ENCODE measurements at places on chromosomes 4 and X. TPM values are rescaled to one million over a fixed set of nuclear protein-coding genes. Genes with fewer than 3 reads are reported as not detected.

GRCh38 chr4:76867880-76868655 is 29.9 kb downstream of the SOWAHB start:
- DNase-seq, result no peak
- H3K27ac ChIP-seq, result no peak overlapping the region
- no peaks in the 10 kb centered on the region for H3K27me3 ChIP-seq
- no peaks in the 10 kb centered on the region for H3K36me3 ChIP-seq
- no peak overlapping the region for H3K4me3 ChIP-seq

DNA sequence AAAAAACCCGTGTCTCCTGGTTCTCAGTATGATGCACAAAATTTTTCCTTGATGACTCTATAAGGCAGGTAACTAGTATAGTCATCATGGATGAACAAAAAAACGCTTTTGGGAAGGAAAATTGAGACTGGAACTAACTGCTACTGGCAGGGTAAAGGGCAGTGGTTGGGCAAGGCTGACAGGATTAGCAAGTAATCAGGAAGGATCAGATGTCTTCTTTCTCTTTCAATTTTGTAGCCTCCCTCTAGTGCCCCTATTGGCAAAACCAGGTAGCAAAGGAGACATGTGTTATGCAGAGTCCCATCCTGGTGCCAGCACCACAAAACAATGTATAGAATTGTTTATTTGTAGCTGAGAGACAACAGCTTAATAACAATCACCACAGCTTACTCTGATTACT is 12.8 kb upstream of the SLITRK4 start:
- H3K4me1 ChIP-seq, result no peaks in the 10 kb centered on the region
- no peaks in the 10 kb centered on the region for H3K27me3 ChIP-seq
- H3K27ac ChIP-seq, result no peak overlapping the region
- no peak for DNase-seq

DNA sequence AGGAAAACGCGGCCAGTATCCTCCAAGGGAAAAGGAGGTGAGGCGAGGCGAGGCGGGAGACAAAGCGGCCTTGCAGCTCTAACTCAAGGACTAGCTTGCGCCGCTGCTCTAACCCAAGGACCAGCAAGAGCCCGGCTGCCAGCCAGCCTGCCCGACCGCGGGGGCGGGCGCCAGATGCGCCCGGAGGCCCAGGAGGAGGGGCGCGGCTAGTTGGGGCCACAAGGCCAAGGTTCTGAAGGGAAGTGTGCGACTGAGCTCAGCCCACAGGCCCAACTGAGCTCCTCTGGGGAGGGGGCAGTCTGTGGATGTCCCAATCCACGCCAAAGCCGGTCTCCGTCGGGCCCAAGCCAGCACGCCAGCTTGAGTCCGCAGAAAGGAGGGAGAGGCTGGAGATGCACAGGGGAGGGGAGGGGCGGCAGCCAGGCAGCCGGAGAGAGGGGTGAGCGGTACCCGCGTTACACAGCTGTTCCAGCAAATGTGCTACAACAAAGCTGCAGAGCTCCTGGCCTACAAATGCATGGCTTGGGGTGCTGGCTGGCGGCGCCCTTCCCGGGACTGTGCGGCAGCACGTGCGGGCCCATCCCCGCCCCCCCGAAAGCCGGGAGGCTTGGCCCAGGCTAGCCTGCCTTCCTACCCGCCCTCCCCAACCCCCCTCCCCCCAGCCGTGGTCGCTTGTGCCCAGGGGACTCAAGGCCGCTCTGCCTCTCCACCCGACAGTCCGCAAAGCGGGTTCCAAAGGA is 637 bp downstream of the AMER1 start:
- H3K4me3 ChIP-seq, result peak overlapping the region; percentile 79

DNA sequence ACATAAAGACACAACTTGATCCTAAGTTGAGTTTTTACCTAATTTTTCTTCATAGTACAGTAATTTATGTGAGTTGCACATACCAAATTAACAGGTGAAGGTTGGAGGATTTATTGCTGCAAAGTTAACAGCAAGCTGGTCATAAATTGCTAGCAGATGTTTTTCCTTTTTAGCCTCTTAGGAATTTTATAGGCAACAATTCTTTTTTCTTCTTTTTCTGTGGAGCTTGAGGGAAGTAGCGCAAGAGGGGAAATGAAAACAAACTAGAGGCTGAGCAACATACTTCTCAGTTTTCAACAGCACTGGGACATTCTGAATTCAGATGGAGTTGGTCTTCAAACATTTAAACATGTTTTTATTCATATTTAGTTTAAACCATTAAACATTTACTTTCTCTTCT is 63.7 kb upstream of the TLR2 start:
- no peak overlapping the region for H3K4me3 ChIP-seq
- peak; percentile 57 for DNase-seq
- peaks cover 2% of the 10 kb centered on the region for H3K4me1 ChIP-seq
- peaks cover 16% of the 10 kb centered on the region for H3K36me3 ChIP-seq

- no peak overlapping the region for H3K4me3 ChIP-seq
- DNase-seq, result peak; percentile 41
- peaks cover 13% of the 10 kb centered on the region for H3K4me1 ChIP-seq
- no peak overlapping the region for H3K27ac ChIP-seq
- no peaks in the 10 kb centered on the region for H3K36me3 ChIP-seq
These were observed 61.0 kb downstream of the STX18 start for GRCh38 chr4:4480685-4481398.

DNA sequence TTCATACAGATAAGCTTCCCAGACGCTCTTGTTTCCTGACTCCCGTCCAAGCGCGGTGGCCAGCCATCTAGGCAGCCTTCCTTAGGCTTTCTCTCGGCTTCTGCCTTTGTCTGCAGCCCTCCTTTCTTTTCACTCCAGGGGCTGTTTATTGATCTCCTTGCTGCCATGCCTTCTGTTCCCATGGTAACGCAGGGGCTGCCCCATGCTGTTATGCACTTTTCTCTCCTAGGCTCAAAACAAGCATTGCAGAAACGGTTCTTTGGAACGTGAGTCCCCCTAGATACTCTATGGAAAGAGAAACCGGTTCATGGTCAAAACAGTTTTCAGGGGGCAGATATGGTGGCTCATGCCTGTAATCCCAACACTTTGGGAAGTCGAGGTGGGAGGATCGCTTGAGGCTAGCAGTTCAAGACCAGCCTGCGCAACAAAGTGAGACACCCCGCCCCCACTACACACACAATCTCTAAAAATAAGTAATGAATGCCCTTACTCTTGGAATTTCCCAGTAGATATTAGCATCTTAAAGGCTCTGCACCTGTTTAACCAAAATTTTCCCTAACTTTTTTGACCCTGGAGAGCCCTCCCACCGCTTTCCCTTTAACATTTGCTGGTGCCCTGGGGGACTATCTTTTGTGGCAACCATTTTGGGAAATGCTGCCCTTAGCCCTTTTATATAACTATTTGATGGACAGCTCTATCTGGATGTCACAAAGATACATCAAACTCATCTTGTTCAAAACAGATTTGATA is 53.9 kb upstream of the ZNF157 start:
- no peak overlapping the region for H3K4me3 ChIP-seq
- no peak overlapping the region for H3K27ac ChIP-seq
- H3K36me3 ChIP-seq, result no peaks in the 10 kb centered on the region
- no peak for DNase-seq

DNA sequence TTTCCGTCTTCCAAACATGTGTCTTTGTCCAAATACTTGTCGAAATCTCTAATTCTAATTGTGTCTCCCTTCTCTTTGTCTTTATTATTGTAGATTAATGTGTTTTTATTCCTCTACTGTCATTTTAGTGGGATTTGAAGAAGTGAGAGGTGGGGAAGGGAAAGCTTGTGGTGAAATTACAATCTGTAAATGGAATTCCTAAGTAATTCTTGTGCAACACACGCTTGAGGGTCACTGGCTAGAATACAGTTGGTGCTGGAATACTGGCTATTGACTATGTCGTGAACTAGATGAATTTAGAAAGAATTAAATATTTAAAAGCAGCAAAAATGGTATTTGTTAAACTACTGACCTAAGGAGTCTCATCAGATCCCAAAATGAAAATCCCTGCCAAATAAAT is 10.7 kb upstream of the FNIP2 start:
- DNase-seq, result peak; percentile 54
- no peak overlapping the region for H3K27ac ChIP-seq
- peaks cover 7% of the 10 kb centered on the region for H3K4me1 ChIP-seq
- H3K27me3 ChIP-seq, result no peaks in the 10 kb centered on the region
- H3K4me3 ChIP-seq, result no peak overlapping the region
- no peaks in the 10 kb centered on the region for H3K36me3 ChIP-seq

DNA sequence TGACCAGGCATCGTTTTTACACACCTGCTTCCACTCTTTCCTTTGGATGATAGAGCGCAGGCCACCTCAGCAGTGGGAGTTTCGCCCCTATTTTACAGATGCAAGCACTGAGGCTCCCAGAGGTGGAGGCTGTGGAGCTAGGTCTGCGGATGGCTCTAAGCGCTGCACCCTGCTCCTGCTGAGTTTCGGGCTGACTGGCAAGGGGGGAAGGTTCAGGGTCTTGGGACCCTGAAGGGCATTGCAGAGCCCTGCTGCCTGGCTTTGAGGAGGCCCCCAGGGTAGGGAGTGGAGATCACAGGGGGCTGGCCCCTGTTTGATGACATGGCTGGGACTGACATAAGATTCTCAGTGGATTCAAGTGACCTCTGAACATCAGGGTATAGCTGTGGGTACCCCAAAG is 62.8 kb upstream of the NKX1-1 start:
- no peak for DNase-seq
- H3K27me3 ChIP-seq, result peaks cover 28% of the 10 kb centered on the region
- no peaks in the 10 kb centered on the region for H3K4me1 ChIP-seq
- H3K36me3 ChIP-seq, result no peaks in the 10 kb centered on the region
- H3K27ac ChIP-seq, result no peak overlapping the region

DNA sequence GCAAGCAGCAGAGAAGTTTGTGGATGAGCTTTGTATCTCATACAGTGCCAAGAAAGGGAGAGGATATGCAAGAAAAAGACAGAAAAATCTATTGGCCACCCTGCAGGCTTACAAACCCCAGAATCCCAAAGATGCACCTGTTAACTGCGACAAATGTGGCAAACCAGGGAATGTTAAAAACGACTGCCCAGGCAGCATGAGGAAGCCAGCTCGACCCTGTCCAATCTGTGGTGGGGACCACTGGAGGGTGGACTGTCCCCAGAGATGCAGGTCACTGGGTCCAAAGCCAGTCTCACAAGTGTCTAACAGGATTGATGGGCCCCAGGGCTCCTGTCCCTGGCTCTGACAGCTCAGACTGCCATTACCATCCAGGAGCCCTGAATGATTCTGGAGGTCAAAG is 12.9 kb upstream of the COL25A1 start:
- no peaks in the 10 kb centered on the region for H3K4me1 ChIP-seq
- no peaks in the 10 kb centered on the region for H3K36me3 ChIP-seq
- DNase-seq, result no peak
- no peaks in the 10 kb centered on the region for H3K27me3 ChIP-seq
- H3K27ac ChIP-seq, result no peak overlapping the region
- no peak overlapping the region for H3K4me3 ChIP-seq

Gene IL21
- not detected for polyA plus RNA-seq

Gene NPY2R
- not detected for polyA plus RNA-seq

Gene LSM6
- 15.4 TPM for polyA plus RNA-seq

Gene CT45A10
- not detected for polyA plus RNA-seq

Gene EGFL6
- polyA plus RNA-seq, result not detected

Data from IMR-90 (cell line).